Glomerular endothelial cell (primary cell): ENCODE measurements at places on chromosomes 2 and 18.

DNA sequence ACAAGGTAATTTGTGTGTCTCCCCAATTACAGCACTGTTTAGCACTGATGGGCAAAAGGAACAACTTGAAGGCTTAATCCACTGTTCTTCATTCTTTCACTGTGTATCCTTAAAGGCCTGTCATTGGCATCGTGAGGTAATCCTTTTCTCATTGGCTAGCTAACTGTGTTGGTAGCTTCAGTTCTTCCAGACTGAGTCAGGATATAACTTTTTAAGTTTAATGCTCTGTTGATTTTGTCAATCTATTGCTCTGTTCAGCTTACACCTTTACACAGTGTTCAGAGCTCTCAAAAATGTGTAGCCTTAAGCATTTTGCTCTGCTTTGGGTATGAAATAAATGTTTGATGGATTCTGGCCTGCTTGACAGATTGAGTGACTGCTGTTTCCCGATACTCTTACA lies 148.2 kb downstream of the KIAA1328 start:
- DNase-seq = no peak

DNA sequence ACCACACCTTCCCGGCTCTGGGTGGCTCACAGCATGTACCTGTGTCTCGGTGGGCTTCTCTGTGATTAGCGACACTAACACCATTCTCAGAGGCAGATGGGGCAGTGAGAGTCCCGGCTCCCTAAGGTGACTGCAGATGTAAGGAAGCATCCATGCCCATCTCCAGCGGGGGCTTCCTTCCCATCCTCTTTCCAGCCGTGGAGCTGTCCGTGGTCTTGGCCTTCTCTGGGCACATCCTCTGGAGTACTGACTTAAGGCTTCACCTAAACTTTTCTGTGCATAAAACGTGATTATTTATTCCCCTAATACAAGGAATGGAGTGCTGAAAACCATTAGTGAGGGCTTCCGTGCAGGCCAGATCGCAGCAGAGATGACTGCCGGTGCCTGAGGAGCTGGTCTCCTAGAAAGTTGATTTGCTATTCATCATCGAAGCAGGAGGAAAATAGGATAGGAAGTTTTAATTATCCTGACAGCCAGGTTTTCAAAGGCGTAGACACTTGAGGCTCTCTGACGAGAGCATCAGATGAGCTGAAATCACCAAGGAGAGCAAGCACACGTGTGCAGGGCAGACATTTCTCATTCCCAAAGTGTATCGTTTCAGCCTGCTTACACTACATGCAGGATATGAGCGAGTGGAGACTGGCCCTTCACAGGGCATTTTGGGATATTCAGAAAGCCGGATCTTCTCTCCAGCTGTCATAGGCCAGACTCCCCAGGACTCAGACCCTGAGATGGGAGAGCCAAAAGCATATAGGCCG lies 186.1 kb upstream of the SALL3 start:
- no peak for DNase-seq

GRCh38 chr2:21930226-21930625 lies 806.5 kb downstream of the TDRD15 start:
- no peak for DNase-seq

DNA sequence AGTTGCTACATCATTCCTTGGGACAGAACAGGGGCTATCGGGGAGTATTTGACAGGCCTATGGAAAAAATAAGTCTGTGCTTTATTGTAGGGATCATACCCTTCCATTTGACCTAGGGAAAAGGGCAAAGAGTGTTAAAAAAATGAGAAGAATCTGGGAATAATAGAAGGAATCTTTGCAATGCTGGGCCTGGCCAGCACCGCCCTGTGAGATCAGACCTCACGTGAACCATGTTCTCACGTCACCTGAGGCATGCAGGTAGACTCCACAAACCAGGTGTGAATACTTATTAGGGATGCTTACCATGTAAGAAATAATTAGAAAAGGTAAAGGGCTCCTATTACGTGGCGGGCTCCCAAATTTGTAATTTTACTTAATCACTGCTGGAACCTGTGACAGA lies 177.5 kb upstream of the GATA6 start:
- no peak for DNase-seq

DNA sequence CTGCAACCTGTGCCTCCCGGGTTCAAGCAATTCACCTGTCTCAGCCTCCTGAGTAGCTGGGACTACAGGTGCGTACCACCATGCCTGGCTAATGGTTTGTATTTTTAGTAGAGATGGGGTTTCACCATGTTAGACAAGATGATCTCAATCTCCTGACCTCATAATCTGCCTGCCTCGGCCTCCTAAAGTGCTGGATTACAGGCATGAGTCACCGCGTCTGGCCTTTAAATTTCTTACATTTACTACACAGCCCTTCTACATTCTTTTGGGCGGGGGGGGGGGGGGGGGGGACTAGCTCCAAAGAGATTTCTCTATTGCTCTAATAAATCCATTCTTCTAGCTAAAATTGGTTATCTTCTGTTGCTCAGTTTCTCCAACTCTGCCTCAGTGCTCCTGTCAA lies 964.9 kb upstream of the ACVR2A start:
- DNase-seq = no peak

DNA sequence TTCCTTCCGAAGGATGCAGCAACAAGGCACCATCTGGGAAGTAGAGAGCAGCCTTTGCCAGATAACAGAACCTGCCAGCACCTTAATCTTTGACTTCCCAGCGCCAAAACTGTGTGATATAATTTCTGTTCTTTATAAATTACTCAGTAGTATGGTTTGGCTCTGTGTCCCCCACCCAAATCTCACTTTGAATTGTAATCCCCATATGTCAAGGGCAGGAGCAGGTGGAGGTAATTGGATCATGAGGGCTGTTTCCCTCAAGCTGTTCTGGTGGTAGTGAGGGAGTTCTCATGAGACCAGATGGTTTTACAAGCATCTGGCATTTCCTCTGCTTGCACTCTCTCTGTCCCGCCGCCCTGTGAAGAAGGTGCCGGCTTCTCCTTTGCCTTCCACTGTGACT lies 899.9 kb downstream of the TRIB2 start:
- no peak for DNase-seq

GRCh38 chr2:83042053-83042452 lies 1417.0 kb downstream of the SUCLG1 start:
- DNase-seq = no peak

DNA sequence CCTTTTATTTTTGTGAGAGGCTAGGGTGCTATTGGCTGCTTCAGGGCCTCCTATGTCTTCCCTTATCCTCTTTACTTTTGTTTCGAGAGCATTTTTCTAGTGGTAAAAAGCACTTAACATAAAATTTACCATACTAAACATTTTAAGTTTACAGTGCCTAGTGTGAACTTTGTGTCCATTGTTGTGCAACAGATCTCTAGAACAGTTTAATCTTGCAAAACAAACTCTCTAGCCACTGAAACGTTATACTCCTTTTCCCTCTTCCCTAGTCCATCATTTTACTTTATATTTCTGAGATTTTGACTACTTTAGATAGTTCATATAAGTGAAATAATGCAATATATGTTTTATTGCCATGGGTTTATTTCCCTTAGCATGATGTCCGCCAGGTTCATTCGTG lies 580.6 kb downstream of the THSD7B start:
- DNase-seq = no peak

- DNase-seq = no peak
Observed at GRCh38 chr2:134738141-134738870, 19.5 kb upstream of the TMEM163 start.

DNA sequence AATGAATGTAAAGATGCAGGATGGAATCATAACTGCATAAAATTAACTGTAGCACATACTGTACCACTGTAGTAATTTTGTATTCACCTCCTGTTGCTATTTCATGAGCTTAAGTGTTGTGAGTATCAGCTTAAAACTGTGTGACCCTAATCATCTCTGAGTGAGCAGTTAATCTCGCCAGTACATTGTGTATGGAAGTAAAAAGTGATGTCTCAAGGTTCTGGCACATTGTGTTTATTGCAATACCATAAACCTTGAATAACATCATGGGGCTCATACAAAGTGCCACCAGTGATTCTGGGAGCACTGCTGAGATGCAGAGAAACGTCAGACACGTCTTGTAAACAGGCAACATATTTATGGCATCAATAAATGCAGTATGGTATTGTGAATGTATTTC lies 124.5 kb downstream of the PMAIP1 start:
- DNase-seq = no peak

- DNase-seq = no peak
Observed at GRCh38 chr2:11997142-11997541, 250.7 kb downstream of the LPIN1 start.

- no peak for DNase-seq
Observed at GRCh38 chr2:143730155-143730952, 601.1 kb downstream of the ARHGAP15 start.

DNA sequence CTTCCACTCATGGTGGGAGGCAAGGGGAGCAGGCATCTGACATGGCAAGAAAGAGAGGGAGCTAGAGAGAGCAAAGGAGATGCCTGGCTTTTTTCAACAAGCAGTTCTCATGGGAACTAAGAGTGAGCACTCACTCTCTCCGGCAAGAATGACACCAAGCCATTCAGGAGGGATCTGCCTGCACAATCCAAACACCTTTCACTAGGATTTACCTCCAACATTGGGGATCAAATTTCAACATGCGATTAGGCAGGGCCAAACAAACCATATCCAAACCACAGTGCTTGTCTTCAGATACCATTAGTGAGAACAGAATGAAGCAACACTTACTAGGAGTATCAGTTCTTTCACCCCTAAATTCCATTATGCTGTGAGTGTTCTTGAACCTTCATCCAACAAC lies 77.3 kb downstream of the FIGN start:
- no peak for DNase-seq

- no peak for DNase-seq
Observed at GRCh38 chr2:106158871-106159270, 35.2 kb downstream of the UXS1 start.

DNA sequence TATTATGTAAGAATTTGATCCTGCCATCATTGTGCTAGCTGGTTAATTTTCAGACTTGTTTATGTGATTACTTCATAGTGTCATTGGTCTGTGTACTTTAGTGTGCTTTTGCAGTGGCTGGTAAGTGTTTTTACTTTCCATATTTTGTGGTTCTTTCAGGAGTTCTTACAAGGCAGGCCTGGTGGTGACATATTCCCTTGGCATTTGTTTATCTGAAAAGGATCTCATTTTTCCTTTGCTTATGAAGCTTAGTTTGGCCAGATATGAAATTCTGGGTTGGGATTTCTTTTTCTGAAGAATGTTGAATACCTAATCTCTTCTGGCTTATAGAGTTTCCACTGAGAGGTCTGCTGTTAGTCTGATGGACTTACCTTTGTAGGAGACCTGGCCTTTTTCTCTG lies 72.8 kb upstream of the MC4R start:
- DNase-seq = no peak

GRCh38 chr18:75607701-75608100 lies 180.2 kb upstream of the SMIM21 start:
- no peak for DNase-seq

DNA sequence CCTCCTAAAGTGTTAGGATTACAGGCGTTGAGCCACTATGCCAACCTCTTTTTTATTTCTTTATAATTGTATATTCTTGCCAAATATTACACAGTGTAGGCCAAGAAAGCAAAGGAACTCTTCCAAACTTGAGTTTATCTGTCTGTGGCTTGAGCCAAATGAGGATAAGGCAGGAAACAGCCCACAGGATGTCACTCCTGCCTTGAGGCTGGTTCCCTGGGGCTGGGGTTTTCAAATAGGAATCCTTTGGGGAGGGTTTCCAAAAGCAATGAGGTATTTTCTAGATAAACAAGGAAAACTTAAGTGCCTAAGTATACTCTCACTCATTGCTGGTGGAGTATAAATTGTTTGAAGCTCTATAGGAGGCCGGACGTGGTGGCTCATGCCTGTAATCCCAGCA lies 56.4 kb downstream of the ADCY3 start:
- DNase-seq = no peak

- DNase-seq = no peak
Observed at GRCh38 chr2:129203331-129203730, 776.1 kb upstream of the RAB6C start.

DNA sequence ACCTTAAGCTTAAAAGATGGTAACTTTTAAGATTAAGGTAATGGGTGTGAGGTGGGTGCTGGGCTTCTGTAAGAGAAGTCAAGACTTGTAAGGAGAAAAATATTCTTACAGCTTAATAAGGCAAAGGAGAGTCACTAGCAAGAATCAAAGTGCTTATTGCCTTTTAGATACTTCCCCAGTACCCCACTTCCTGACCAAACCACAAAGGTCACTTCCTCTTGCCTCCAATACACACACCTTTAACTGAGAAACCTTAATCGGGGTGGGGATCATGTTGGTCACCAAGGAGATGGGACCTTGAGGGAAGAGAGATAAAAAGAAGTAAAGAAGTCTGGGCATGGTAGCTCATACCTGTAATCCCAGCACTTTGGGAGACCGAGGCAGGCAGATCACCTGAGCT lies 10.6 kb upstream of the ATG16L1 start:
- DNase-seq = no peak

GRCh38 chr2:176173567-176174381 lies 14.7 kb upstream of the HOXD1 start:
- DNase-seq = no peak
